ENCODE measurements at places on chromosomes 12 and 14.

DNA sequence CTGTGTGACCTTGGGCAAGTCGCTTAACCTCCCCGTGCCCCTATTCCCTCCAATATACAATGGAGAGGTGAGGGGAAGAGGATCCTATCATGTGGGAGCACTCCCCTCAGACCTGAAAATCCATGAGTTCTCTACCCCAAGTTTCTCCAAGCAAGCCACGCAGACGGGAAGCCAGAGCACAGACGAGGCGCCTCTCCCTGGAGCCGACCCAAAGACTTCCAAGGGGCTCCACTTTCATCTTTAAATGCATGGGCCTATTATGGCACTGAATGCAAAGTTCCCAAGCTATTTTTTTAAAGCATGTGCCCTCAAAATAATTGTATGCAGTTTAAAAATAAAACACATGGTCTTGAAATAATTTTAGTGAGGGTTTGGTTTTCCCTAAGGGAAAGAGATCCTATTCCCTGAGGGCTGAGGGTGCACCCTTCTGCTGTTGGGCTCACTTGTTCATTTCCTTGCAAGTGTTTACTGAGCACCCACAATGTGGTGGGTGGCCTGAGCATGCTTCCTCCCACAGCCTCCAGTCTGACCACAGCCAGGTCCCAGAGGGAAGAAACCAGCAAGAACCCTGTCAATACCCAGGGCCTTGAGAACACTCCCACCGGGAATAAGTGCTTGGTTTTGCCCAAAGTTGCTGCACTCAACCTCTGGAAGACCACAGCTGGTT lies 14.6 kb downstream of the CMKLR1 start:
- no peak for DNase-seq

GRCh38 chr12:89980236-89980635 lies 271.6 kb upstream of the ATP2B1 start:
- DNase-seq, result no peak

DNA sequence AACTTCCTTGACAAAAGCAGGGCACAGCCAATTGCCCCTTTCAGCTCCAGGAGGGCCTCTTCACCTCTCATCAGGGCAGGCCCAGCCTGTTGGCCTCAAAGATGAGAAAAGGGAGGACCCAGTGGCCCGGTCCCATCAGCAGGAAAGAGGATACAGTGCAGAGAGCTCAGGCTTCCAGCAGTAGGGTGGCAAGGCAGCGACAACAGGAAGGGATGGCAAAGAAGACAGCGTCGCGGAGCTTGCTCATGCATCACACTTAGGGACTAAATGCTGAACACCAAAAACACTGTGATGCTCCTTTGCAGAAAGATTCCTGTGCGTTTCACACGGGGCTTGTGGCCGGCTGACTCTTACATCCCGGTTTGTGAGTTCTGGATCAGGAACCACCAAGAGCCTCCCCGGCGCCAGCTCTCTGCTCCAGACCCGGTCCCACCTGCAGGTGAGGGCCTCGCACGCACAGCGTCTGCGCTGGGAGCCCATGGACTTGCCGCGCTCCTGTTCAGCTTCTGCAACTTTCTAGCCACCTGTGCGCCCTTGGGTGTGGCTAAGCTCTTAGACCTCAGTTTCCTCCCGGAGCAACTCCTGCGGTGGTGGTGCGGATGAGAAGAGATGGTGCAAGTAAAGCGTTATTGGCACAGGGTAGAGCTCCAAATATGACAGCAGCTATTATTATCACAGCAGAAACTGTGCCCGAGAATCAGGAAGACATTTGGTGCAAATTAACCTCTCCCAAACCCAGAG lies 15.3 kb upstream of the BCL7A start:
- no peak for DNase-seq

GRCh38 chr14:36207500-36207899 lies 31.0 kb upstream of the PTCSC3 start:
- no peak for DNase-seq

DNA sequence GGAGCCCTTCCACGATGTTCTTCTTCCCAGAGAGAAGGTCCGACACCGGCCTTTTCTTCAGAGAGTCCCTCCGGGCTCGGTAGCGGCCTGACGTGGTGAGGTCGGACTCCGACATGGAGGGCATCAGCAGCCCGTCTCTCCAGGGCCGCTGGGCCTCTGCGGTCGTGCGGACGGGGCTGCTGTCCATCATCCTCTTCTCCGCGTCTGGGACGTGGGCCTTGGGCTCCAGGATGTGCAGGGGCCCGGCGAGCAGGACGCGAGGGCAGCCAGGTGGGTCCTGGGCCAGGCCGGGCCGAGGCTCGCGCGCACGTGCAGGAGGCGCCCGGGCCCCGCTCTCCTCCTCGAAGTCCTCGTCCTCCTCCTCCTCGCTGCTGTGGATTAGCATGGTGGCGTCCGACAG lies 75.9 kb downstream of the PTPN21 start:
- DNase-seq, result no peak
